ENCODE measurements at places on chromosomes 2 and 18. TPM values are rescaled to one million over a fixed set of nuclear protein-coding genes. Genes with fewer than 3 reads are reported as not detected.

C1GALT1C1L gene
- total RNA-seq: 1.7 TPM

PLGLB2 gene
- total RNA-seq: 0.35 TPM

ABCA12 gene
- 0.15 TPM for total RNA-seq

STK36 gene
- 13.2 TPM for total RNA-seq

SLC5A7 gene
- total RNA-seq: not detected

ERBB4 gene
- total RNA-seq: not detected

UGT1A4 gene
- total RNA-seq: 0.06 TPM

LYPD6B gene
- 0.12 TPM for total RNA-seq

NOSTRIN gene
- total RNA-seq: 2.1 TPM

HOXD13 gene
- 0.23 TPM for total RNA-seq

NLRC4 gene
- not detected for total RNA-seq

ALPI gene
- total RNA-seq: not detected

SMAD4 gene
- 57.0 TPM for total RNA-seq

MROH2A gene
- total RNA-seq: not detected

AQP12B gene
- not detected for total RNA-seq

ACOXL gene
- total RNA-seq: not detected

TMEM178A gene
- total RNA-seq: 0.14 TPM

MYL1 gene
- not detected for total RNA-seq

KCNG2 gene
- total RNA-seq: not detected

SGPP2 gene
- total RNA-seq: 0.29 TPM

EMILIN2 gene
- total RNA-seq: 8.3 TPM

FNDC4 gene
- 5.3 TPM for total RNA-seq

DSC1 gene
- total RNA-seq: not detected

ERFE gene
- total RNA-seq: 7.6 TPM

CCDC68 gene
- total RNA-seq: 3.8 TPM

SATB2 gene
- 3.4 TPM for total RNA-seq

ANKRD30BL gene
- not detected for total RNA-seq

DSG1 gene
- total RNA-seq: not detected

MARCHF4 gene
- 45.6 TPM for total RNA-seq

SCN7A gene
- 0.01 TPM for total RNA-seq

CFC1 gene
- not detected for total RNA-seq

IFIH1 gene
- 1.5 TPM for total RNA-seq

GPN1 gene
- 58.9 TPM for total RNA-seq

TEX44 gene
- not detected for total RNA-seq

PGAP1 gene
- 2.9 TPM for total RNA-seq

REL gene
- 3.6 TPM for total RNA-seq

GKN2 gene
- 2.4 TPM for total RNA-seq

TBR1 gene
- total RNA-seq: 0.05 TPM

LCT gene
- 0.03 TPM for total RNA-seq

CNGA3 gene
- not detected for total RNA-seq

ABCG8 gene
- total RNA-seq: not detected

SIX3 gene
- 0.58 TPM for total RNA-seq

MC5R gene
- total RNA-seq: not detected

OR6B2 gene
- not detected for total RNA-seq

TMEM87B gene
- total RNA-seq: 15.4 TPM

SMIM21 gene
- total RNA-seq: not detected

TNS1 gene
- total RNA-seq: 10.2 TPM

DSG3 gene
- 0.01 TPM for total RNA-seq

ZNF519 gene
- 1.9 TPM for total RNA-seq

LRRTM1 gene
- not detected for total RNA-seq

CCDC141 gene
- not detected for total RNA-seq

B3GNT7 gene
- 2.0 TPM for total RNA-seq

ITPRID2 gene
- 64.8 TPM for total RNA-seq

MYO1B gene
- 65.7 TPM for total RNA-seq

RTP5 gene
- not detected for total RNA-seq

All from A549 treated with CORT108297 at 1 μM for 4 hours (cell line).